ENCODE measurements at places on chromosomes 6 and 20.

- no peak for DNase-seq
These were observed 62.7 kb upstream of the SULF2 start for GRCh38 chr20:47847884-47848485.

GRCh38 chr6:44733126-44733525, 345.6 kb downstream of the CDC5L start:
- DNase-seq, result no peak

DNA sequence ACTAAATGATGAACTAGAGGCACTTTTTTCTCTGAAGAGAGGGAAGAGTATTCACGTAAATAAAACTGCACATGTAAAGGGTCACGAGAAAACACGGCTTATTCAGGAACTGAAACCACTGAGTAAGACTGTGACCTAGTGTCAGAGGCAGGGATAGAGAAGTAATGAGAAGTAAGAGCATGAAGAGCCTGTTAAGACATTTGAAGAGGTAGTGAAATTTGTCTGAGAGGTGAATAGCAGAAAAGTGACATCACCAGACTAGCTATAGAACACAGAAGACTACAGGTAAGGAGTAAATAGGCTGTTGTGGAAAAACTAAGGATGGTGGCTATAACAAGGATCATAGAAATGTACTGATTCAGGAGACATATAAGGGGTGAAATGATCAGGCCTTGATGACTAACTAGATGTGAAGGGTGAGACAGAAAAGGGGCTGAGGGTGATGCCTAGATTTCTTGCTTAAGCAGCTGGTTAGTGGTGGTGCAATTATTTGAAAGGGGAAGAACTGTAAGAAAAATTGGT, 76.8 kb downstream of the REV3L start:
- no peak for DNase-seq

DNA sequence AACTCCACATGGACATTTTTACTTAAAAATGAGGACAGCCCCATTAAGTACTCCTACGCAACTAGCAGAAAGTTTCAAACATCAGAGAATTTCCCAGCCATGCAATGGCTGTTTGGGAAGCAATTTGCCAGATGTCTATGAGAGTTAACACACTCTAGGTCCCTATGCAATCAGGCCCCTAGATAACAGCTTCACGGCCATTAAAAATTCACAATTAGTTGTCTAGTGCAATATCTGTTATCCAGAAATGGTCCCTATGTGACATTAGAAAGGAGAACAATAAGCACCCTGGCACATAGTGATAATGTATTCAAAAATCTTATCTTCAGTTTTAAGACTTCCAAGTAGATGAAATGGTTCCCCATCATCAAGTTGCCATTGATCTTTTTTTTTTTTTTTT, 174.3 kb upstream of the NRSN1 start:
- no peak for DNase-seq

DNA sequence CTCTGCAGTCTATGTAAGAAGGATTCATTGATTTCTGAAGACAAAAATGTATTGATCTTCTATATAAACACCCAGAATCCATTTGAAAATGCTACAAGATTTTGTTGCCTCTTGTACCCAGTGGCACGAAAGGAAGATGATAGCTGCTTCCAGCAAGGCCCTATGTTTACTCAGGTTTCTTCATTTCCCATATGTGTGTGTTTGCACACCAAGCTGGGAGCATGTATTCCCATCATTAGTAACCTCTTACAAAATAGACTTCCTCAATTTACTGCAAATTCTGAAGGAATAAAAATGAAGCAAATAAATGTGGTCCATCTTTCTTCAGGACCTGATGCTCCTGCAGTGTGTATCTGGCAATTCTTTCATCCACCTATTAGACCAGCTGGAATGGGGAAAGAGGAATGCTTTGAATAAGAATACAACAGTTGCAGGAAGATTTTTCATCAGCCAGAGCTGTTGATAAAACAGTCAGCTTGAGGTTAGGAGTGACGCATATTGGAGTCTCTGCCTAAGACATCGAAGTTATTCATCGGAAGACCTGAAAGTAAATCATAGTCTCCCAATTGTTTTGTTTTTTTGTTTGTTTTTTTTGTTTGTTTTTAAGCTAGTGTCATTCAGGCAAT, 132.3 kb downstream of the PDE7B start:
- DNase-seq, result no peak

- no peak for DNase-seq
These were observed 305.0 kb upstream of the SULF2 start for GRCh38 chr20:48090314-48090713.

GRCh38 chr6:125789167-125789566, 1.6 kb upstream of the NCOA7 start:
- no peak for DNase-seq

DNA sequence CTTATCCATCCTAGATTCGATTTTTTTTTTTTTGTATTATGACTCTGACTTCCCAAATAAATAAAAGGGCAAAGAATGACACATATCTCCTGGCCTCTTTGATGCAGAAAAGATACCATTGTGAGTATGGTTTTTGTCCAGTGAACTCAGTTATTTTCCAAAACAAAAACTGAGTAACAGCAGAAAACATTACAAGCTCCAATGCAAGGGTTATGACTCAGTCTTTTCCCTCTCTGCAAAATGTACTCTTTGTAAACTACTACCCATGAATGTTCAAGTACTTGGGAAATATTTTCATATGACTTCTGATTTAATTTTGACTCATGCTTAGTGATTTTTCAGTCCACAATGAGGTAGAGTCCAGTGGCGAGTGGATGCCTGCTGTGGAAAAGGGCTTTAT, 355.3 kb downstream of the RNF144B start:
- DNase-seq, result no peak

DNA sequence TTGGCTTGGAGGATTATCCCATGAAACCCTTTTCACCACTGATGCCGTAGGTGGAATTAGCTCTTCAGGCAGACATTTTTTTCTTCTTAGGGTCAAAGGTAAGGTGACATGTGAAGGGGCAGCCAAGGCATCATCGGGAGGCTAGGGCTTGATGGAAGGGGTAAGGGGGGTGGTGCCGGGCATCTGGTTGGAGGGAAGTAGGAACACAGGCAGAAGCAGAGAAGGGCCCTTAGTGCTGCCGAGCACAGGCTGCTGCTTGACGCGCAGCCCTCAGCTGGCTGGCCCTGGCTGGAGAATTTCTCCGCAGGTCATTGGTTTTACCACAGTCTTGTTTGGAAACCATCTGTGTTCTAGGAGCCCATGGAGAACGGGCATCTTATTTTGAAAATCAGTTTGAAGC, 54.7 kb downstream of the TRAF3IP2 start:
- no peak for DNase-seq

- no peak for DNase-seq
These were observed 102.4 kb downstream of the IMPG1 start for GRCh38 chr6:75970093-75970492.

GRCh38 chr20:19257865-19258264, 45.4 kb downstream of the SLC24A3 start:
- DNase-seq, result no peak

DNA sequence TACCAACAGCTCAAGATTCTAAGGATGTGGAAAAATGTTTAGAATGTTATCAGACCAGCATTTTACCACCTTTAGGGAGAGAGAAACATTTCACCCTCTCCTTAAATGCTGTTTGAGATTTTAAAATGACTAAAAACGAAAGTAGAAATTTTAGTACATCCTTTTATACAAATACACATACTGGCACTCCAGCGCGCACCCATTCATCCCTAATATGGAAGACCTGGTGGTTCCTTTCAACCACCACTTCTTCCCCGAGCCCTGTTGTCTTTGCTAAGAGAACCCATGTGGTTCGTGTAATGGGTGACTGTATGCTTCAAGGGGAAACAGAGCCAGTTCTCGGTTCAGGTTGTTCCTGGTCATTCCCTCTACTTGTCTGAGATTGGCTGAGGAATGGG, 21.3 kb downstream of the SPATA2 start:
- DNase-seq, result no peak

DNA sequence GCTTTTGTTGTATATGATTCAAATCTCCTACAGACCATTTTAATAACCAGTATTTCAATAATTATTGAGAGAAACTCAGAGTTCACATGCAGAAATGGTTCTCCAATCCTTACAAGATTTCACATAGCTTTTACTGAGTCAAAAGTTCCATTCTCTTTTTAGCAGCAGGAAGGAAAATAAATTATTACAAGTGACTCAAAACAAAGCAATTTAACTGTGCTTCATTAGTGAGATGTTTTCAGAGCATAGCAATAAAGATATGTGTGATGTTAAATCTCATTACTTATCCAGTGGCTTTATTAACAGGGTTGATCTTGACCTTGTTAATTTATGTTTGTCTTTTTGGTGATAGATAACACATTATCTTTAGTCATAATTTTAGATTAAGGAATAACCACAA, 22.0 kb downstream of the KIF13A start:
- DNase-seq, result no peak

- no peak for DNase-seq
These were observed 25.5 kb upstream of the WFDC2 start for GRCh38 chr20:45444050-45444449.

- peak; percentile 82 for DNase-seq
These were observed 150.8 kb upstream of the FAM83B start for GRCh38 chr6:54695815-54696214.

GRCh38 chr6:134021396-134022122, 30.9 kb downstream of the SLC2A12 start:
- peak; percentile 84 for DNase-seq

GRCh38 chr6:22020299-22021003, 276.4 kb downstream of the PRL start:
- no peak for DNase-seq

- DNase-seq, result no peak
These were observed 963 bp downstream of the DDRGK1 start for GRCh38 chr20:3203315-3204123.

GRCh38 chr6:99951016-99951805, 42.8 kb downstream of the MCHR2 start:
- no peak for DNase-seq

DNA sequence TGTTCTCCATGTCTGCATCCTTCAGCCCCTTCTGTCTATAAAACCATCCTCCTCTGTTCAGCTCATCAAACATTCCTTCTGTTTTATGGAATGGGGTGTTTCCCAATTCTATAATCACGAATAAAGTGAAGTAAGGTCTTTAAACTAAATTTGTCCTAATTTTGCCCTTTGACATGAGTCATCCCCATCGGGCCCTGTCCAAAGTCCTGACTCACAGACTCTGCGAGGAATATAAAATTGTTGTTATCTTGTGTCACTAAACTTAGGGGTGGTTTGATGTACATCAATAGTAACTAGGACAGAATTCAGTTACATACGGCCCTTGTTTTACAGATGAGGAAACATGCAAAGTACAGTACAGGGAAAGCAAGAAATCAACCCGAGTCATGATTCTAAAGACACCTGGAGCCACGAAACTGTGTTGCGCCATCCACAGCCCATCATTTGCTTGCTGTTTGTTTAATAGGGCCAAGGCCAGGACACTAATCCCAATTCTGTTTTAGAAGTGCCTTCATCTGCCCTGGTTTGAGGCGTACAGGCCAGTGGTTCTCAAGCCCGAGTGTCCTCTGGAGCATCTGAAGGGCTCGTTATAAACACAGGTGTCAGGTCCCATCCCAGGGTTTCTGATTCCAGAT, 2.8 kb downstream of the ACSS1 start:
- DNase-seq, result no peak

- no peak for DNase-seq
These were observed 39.5 kb downstream of the ZDHHC14 start for GRCh38 chr6:157420497-157420896.
